ENCODE measurements at places on chromosomes 11 and 22.

GRCh38 chr22:22103078-22103875 lies 120.7 kb upstream of the TOP3B start:
- no peak for DNase-seq

- DNase-seq, result no peak
These were observed 25.5 kb downstream of the MYBPC3 start for GRCh38 chr11:47327025-47327424.

- DNase-seq, result no peak
These were observed 10.2 kb upstream of the SSTR3 start for GRCh38 chr22:37222440-37222971.

- no peak for DNase-seq
These were observed 50.2 kb downstream of the IGF2 start for GRCh38 chr11:2088746-2089535.

DNA sequence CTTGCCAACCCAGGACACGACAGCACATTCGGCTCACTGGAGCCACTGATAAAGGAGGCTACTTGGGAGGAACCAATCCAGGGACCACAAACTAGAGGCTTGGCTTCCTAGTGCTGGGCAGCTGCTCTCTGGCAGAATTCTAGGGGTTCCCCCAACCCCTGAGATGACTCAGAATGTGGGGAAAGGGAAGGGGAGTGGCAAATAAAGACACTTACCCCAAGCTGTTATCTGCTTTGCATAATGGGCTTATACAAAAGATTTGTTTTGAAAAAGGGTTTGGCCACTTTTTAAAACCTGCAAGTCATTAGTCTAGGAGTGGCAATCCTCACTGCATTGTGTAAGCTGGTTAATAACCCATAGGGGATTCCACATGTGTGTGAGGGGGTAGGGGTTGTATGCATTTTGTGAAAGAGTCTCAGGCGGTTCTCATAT lies 64.1 kb upstream of the LMO1 start:
- DNase-seq, result no peak

- peak; percentile 51 for DNase-seq
These were observed at the start of gene LAYN for GRCh38 chr11:111540114-111540936. LAYN (plus strand) TSS chr11:111540720; CDS start chr11:111540844, 124 bp downstream.
